Right renal cortex interstitium (tissue), 3 donors: ENCODE measurements at places on chromosomes 5 and 9. TPM values are rescaled to one million over a fixed set of nuclear protein-coding genes. Genes with fewer than 3 reads are reported as not detected.

Gene KIAA1958
- 13.1 TPM for polyA plus RNA-seq

Gene TSTD2
- 29.8 TPM for polyA plus RNA-seq

Gene IL5
- not detected for polyA plus RNA-seq

Gene LMNB1
- polyA plus RNA-seq = 127 TPM

Gene C5orf63
- polyA plus RNA-seq = 13.3 TPM

Gene ADAMTS16
- polyA plus RNA-seq = 68.6 TPM

Gene TRPM6
- 1.3 TPM for polyA plus RNA-seq

Gene SLCO6A1
- not detected for polyA plus RNA-seq

GRCh38 chr9:36891341-36891811, 142.7 kb downstream of the PAX5 start:
- no peak for DNase-seq

DNA sequence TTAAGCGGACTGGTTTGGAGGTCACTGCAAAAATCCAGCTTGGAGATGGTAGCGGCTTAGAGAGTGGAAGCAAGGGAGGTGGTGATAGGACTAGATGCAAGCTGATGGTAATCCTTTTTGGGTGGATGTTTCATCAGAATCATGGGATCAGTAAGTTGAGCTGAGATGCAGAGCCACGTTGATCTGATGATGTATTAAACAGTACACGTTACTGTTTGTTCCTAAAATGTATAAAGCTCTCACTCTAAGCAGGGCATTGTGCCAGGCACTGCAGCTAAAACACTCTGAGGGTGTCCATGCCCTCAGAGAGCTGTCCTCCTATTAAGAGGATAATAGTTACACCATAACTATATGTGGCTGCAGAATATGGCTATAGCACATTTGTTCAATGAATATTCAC, 93.1 kb downstream of the JAKMIP2 start:
- no peak for DNase-seq

- no peak for DNase-seq
Measured at GRCh38 chr5:136963504-136963903, 535.6 kb downstream of the SPOCK1 start.

- no peak for DNase-seq
Measured at GRCh38 chr5:140219068-140219991, 44.3 kb downstream of the CYSTM1 start.

DNA sequence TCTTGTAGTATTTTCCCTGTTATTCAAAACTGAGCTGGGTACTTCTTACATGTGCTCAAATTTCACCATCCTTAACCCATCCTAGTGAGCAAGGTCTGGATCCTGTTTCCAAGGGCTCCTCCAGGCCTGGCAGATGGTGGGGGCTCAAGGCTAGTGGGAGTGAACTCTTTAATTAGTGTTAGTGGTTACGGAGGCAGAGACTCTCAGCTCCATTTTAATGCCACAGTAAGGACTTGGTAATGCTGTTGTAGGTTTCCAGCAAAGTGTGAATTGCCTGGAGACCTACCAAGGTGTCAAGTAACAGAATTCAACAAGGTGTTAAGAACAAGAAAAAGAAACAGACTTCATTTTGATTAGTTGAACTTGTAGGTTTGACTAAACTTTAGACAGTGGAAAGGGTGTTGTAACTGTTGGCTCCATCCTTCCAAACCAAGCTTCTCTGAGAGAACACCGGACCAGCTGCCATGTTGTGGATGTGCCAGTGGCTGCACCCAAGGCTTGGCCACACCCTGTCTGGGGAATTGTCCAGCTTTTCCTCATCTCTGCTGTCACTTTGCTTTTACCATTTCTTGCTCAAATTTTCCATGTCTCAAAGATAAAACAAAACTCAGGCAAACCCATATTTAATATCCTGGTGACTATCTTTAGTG, 98.7 kb downstream of the ADCY2 start:
- DNase-seq = peak; percentile 20

GRCh38 chr9:126097679-126098078, 228.9 kb upstream of the MVB12B start:
- DNase-seq = no peak

DNA sequence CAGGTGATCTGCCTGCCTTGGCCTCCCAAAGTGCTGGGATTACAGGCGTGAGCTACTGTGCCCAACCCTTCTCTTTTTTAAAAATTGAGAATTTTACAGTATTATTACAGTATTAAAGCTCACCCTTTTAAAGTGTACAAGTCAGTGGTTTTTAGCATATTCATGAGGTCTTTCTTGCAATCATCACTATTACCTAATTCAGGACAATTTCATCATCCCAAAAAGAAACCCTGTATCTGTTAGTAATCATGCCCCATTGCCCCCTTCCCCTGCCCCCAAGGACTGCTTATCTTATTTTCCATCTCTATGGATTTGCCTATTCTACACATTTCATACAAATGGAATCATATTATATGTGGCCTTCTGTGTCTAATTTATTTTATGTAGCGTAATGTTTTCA, 22.6 kb upstream of the MEGF9 start:
- no peak for DNase-seq

DNA sequence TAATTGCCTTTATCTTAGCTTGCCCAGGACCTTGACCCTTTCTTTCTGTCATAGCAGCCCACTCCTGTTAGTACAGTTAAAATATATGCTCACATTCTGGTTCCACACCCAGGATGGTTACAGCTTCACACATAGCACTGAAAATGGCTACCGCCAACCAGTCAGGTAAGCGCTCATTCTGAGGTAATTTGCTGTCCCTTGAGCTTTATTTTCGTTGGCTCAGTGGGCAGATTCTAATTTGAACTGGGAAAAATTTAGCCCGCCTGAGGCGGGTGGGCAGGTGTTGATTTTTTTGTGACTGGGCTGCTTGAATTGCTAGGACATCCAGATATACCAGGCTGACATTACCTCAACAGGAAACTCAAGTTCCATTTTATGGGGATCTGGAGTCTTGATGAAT, 137.5 kb downstream of the KCTD16 start:
- no peak for DNase-seq

DNA sequence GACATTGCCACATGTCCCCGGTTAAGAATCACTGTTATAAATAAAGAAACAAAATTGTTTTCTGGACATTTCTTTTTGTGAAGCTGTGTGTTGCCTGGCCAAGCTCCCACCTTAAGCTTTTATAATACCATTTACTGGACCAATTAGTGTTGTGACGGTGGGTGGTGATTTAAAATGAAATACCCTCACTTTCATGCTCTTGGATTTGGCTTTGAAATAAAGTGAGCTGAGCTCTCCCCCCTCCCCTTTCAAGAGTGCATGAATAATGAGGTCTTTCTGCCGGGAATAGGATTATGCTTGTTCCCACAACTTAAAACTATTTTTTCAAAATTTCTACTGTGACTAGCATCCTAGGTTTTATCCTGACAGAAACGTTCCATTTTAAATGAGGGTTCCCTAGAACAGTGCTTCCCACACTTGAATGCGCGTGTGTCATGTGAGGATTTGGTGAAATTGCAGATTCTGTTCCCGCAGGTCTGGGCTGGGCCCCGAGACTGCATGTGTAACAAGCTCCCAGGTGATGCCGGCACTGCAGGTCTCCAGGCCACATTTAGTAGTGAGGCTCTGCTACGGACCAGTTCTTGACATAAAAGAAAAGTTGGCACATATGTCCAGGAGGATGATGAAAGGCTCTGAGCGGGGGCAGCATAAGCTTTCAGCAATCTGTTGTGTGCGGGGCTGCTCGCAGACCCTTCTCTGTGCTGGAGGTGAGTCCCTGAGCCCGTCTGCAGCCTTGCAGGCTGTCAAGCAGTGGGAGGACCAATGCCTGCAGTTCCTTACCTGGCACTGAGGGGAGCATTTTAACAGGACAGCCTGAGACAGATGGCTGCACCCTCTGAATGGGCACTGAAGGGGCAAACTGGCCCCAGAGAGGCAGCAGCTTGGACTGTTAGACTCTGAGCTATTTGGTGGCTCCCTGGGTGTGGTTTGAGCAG, 24.4 kb downstream of the IQGAP2 start:
- DNase-seq = no peak

GRCh38 chr9:114694146-114694545, 12.2 kb upstream of the TEX48 start:
- no peak for DNase-seq

DNA sequence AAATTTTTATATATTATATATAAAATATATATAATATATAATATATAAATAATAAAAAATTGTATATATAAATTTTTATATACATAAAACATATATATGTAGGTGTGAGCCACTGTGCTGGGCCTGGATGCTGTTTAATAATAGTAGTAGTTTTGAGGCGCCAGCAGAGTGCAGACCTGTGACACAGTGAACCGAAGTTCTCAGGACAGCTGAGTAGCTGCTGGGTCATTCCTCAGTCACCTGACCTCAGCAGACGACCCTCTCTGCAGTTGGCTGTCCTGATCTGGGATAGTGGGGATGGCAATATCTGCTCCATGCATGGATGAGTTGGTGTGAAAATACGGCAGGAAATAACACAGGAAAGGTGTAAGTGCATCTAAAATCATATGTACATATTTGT, 3.3 kb upstream of the SNX18 start:
- no peak for DNase-seq
